ENCODE measurements at places on chromosomes 2 and 18.

DNA sequence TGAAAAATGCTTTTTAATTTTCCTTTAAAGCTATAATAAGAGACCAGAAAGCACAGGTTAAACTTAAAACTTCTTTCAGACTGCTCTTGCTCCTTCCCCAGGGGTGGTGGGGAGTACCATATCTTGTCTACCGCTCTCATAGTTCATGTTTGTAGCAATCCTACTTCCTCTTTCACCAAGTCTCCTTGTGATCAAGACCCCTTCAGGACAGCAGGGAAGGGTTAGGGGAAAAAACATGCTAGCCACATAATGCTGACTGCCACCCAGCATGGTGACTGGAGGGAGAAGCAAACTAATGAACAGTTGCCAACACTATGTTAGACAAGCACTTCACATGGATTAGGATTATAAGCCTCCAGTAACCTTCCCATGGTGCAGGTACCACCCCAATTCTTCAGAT, 8.6 kb downstream of the MYO5B start:
- DNase-seq, result no peak

DNA sequence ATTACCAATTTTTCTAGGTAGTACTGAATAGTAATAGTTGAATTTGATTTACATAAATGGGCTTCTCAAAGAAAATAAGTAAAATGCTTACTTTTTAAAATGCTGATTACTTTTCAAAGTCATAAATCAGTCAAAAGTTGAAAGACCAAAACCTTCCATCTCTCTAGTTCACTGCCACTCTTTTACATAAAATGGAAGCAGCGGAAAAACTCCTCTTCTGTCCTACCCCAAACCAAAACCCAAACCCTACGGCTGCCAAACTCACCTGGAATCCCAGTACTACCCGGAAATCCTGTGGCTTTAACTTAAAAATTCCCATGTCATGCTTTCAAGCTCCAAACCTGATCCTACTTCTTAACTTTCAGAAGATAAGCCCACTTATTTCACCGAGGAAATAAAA, 81.2 kb upstream of the MAPRE2 start:
- no peak for DNase-seq

DNA sequence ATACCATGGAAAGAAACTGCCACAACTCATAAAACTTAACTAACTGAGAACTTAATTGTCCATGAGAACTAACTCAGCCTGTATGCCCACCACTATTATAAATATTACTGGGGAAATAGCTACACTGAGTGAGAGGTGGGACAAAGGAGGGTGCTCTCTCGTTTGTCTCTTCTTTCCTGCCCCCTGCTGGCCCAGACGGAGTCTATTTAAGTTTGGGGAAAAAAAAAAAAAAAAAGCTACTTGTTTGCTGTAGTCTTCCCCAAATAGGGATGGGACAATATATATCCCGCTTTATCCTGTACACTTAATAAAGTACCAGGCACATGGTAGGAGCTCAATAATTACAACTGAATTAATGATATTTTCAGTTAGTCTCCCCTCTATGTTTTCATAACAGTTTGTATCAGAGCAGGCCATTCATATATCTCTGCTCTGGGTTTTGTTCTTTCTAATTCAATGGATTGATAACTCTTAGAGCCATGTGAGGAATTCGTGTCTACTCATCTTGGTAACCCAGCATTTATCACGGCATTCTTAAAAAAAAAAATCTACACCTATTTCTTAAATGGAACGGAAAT, 647.6 kb upstream of the PKDCC start:
- DNase-seq, result no peak

DNA sequence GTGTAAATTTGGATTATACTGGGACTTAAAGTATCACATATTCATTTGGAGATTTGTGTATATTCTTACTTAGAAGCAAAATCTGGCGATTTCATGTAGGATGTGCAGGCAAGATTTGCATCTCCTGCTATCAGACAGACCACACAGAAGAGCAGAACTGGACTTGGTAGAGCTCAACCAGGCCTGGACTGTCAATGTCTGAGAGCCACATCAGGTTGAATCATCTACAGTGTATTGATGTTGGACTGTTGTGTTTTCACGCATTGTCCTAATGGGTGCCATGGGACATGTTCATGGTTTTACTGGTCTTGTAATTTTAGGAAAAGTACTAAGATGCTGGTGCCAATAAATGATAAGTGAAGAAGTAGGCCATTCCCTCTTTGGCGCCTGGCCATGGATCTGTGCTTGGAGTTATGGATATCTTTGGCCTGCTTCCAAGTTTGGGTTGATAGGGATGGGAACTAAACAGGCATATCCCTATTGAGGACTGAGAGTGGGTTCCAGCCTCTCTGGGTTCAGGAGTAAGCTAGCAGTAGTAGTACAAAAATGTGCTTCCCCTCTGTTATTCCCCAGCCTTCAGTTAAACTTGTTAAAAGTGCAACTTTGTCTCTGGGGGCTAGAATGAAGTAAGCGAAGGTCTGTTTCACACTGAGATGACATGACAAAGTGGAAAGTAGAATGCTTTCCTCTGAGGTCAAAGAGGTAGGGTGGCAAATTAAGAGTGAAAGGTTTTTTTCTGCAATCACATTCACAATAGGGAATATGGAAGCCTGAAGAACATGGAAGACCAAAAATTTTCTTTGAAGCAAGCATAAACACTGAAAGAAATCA, 49.2 kb upstream of the NEMP2 start:
- no peak for DNase-seq

DNA sequence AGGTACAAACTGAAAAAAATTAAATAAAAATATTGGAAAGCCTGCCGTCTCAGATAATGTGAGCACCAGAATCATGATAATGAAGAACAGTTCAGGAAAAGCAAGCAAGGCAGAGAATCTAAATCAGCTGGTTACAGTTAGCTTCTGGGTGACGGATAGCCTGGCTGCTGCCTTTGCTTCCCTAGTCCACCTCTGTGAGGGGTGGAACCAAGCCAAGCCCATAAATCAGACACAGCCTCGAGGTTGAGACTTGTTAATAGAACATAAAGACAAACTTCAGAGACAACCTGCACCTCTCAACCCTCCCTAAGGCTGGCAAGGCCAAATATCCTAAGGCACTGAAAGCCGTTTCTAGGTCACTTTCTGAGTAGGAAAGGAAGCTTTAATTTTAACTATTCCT, 334.7 kb upstream of the SLC39A10 start:
- no peak for DNase-seq

- DNase-seq, result no peak
These were observed 33.4 kb downstream of the FBXO11 start for GRCh38 chr2:47872941-47873340.

DNA sequence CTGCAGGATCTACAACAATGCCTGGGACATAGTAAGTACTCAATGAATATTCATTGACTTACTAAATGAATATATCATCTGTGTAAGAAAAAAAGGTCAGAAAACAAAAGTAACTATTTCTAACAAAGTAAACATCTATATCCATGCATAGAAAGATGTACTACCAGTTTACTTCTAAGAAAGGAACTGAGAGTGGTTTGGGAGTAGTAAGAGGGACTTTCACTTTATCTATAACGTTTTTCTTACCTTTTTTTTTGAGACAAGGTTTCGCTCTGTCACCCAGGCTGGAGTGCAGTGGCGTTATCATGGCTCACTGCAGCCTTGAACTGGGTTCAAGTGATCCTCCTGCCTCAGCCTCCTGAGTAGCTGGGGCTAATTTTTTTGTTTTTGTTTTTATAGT, 25.7 kb downstream of the DHX57 start:
- no peak for DNase-seq

GRCh38 chr18:45688833-45689232, 35.1 kb upstream of the SLC14A1 start:
- no peak for DNase-seq

- DNase-seq, result no peak
These were observed 58.5 kb downstream of the MEX3C start for GRCh38 chr18:51138936-51139335.

DNA sequence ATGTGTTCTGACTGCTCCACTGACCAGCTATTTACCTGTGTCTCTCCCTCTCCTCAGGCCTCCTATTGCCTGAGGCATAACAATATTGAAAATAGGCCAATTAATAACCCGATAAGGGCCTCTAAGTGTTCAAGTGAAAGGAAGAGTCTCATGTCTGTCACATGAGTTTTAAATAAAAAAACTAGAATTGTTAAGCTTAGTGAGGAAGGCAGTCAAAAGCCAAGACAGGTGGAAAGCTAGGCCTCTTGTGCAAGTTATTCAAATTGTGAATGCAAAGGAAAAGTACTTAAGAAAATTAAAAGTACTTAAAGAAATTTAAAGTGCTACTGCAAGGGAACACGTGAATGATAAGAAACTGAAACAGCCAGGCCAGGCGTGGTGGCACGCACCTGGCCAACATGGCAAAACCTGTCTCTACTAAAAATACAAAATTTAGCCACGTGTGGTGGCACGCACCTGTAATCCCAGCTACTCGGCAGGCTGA, 44.9 kb upstream of the TAF4B start:
- DNase-seq, result no peak

DNA sequence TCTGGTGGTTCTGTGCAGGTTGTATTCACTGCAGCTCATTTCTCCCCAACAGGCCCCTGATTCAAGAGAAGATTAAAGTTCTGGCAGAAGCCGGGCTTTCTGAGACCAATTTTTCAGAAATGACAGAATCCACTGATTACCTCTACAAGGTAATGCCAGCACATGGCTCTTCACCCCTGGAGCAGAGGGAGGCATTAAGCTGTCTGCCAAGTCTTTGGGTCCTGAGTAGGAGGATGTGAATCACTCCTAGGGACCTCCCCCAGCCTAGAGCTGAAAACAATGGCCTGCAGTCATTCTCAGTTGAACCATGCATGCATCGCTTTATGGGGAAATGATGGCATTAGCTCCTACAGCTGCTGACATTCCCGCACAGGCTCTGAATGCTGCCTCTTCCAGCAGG, 20.5 kb upstream of the RPL37A start:
- DNase-seq, result no peak

DNA sequence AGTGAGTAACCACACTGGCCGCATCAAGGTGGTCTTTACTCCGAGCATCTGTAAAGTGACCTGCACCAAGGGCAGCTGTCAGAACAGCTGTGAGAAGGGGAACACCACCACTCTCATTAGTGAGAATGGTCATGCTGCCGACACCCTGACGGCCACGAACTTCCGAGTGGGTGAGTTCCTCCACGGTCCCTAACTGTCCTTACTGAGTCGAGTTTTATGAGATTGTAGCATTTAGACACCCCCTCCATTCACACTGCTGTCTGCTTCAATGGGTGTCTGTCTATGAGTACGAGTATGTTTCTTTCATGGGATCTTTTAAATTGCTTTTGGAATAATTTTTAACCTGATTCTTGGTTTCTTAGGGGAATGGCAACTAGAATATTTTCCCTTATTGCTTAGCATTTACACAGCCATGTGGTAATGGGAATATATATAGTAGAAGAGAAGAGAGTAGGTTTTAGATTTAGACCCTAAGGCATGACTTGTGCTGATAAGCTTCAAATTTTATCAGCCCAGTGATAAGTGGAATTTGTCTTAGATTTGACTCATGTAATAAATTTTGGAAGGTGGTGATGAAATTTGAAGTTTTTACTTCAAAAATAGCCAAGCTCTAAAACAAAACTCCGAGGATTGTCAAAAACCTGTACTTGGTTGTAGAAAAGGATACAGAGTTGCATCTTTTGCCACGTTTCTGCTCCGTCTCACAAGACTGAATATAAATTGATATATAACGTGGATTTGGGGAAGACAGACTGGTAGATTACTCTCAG, 188.2 kb downstream of the LTBP1 start:
- DNase-seq, result no peak

- no peak for DNase-seq
These were observed 60.8 kb downstream of the LIMS1 start for GRCh38 chr2:108594982-108595464.

DNA sequence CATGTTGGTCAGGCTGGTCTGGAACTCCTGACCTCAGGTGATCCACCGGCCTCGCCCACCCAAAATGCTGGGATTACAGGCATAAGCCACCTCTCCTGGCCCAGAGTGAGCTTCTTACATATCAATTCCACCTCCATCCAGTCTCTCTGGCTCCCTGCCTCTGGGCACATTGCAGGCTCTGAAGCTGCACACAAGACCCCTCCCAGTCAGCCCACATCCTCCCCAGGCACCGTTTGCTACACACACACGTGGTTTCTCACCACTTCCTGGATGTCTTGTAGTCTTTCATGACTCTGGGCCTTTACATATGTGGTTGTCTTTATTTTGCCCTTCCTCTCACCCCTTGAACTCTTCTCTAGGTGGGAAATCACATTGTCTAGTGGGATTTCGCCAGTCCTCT, 64.0 kb upstream of the CABLES1 start:
- DNase-seq, result no peak

DNA sequence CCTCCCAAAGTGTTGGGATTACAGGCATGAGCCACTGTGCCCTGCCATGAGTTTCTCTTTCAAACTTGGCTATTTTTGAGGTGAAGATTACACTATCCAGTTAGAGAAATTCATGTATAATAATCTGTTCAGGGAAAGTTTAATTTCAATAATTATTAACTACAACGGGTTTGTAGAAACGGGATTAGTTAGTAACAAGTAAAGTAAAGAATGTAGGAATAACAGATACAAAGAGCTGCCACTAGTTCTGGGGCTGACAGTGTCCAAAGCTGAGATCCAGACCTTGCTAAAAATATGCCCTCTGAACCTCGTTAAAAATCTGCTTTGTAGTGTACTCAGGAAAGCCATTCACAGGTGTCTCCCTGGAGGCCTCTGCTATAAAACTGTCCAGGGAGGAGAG, 16.9 kb downstream of the SFTPB start:
- DNase-seq, result no peak

DNA sequence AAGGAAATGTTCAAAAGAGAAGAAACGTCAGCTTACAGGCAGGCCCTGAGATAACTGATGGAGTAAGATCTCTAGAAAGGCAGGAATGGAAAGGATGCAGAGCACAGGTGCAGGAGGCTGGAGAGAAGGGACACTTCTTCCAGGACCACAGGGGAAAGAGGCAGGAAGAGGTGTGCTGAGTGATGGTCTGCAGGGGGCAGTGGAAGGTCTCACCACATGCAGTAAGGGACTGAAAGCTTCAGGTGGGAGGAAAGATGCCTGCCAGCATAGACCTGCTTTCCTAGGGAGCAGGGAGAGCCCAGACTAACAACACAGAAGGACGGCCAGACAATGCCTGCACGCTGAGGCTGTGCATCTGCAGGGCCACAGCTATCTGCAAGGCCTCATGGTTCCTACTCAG, 156.8 kb downstream of the L3MBTL4 start:
- no peak for DNase-seq

GRCh38 chr2:197862246-197862955, 58.0 kb downstream of the PLCL1 start:
- DNase-seq, result no peak

- no peak for DNase-seq
These were observed at the start of gene CAVIN2 for GRCh38 chr2:191846515-191847476. Gene CAVIN2 (minus strand): TSS chr2:191847088. CDS start chr2:191846925, 163 bp downstream.

Data from NCI-H2081 treated with DMSO at 0.1 percent for 48 hours (cell line).